Karpas-422 (cell line): ENCODE measurements at places on chromosomes 1 and 21. TPM values are rescaled to one million over a fixed set of nuclear protein-coding genes. Genes with fewer than 3 reads are reported as not detected.

DTL gene
- total RNA-seq, result 10.4 and 13.5 TPM in 2 replicates

DNA sequence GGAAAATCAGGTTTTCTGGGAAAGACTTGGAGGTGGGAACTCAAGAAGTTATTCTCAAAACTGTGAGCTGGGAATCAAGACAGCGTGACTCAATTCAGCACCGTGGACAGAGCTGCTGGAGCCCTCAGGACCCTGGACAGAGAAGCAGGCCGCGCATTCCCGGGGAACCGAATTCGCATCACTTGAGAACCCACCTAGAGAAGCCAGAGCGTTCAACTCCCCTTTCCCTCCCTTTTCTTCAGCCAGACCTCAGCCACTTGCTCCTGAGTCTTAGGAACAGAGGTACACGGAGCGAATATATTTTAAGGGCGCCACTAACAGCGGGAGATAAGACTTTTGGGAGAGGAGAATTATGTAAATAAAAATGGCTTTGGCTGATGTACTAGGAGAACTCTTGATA is 2.0 kb upstream of the LIN28A start:
- DNase-seq, result peak; percentile 74
- no peaks in the 10 kb centered on the region for H3K36me3 ChIP-seq
- H3K27me3 ChIP-seq, result no peaks in the 10 kb centered on the region
- no peak overlapping the region for H3K4me3 ChIP-seq
- H3K27ac ChIP-seq, result no peak overlapping the region
- H3K4me1 ChIP-seq, result no peaks in the 10 kb centered on the region

- no peak overlapping the region for H3K4me3 ChIP-seq
- H3K27me3 ChIP-seq, result no peaks in the 10 kb centered on the region
- no peaks in the 10 kb centered on the region for H3K36me3 ChIP-seq
- H3K27ac ChIP-seq, result no peak overlapping the region
- peaks cover 7% of the 10 kb centered on the region for H3K4me1 ChIP-seq
- DNase-seq, result no peak
Observed at GRCh38 chr1:162389021-162389818, 7.7 kb downstream of the C1orf226 start.

DNA sequence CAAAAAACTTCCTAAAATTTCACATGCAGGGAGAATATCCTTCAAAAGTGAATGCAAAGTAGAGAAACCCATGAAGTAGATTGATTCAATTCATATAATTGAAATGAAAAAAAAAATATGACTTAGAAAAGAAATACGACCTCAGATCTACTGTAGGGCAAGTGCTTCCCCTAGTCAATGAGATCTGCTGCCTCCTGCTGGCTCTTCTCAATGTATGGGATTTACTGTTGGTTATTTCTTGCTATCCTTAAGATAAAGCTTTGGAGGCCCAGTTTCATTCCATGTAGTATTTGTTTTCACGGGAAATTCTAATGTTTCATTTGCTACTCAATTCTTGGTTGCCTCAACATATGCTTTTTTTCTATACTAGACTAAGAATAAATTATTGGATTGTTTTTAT is 46.2 kb downstream of the ZNF648 start:
- no peaks in the 10 kb centered on the region for H3K4me1 ChIP-seq
- no peaks in the 10 kb centered on the region for H3K27me3 ChIP-seq
- H3K27ac ChIP-seq, result no peak overlapping the region
- no peak overlapping the region for H3K4me3 ChIP-seq
- no peak for DNase-seq

DNA sequence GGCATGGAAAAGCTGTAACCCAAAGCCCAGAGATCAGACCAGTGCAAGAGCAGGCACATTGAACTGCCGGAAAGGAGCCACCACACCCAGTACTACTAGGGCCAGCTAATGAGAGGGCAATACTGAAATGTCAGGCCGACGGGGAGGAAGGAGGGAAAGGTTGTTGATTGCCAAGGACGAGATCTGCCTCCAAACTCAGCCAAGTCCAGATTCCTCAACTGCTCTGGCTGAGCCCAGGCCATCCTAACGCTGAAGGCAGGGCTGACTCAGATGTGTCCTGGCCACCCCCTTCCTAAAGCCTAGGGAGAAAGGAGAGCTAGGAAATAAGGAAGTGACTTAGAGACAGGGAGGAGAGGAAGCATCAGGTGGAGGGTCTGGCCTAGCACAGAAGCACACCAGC is 42.1 kb upstream of the IPO9 start:
- H3K4me1 ChIP-seq, result no peaks in the 10 kb centered on the region
- H3K27me3 ChIP-seq, result no peaks in the 10 kb centered on the region
- DNase-seq, result no peak
- H3K27ac ChIP-seq, result no peak overlapping the region
- H3K4me3 ChIP-seq, result no peak overlapping the region

DDAH1 gene
- 0.15 TPM in 1 of 2 replicates, not detected in the other for total RNA-seq

DIO1 gene
- total RNA-seq, result not detected in 2 replicates

- no peak overlapping the region for H3K27ac ChIP-seq
- no peak overlapping the region for H3K4me3 ChIP-seq
- no peaks in the 10 kb centered on the region for H3K27me3 ChIP-seq
Observed at GRCh38 chr1:51697166-51697565, 80.3 kb downstream of the OSBPL9 start.

DNA sequence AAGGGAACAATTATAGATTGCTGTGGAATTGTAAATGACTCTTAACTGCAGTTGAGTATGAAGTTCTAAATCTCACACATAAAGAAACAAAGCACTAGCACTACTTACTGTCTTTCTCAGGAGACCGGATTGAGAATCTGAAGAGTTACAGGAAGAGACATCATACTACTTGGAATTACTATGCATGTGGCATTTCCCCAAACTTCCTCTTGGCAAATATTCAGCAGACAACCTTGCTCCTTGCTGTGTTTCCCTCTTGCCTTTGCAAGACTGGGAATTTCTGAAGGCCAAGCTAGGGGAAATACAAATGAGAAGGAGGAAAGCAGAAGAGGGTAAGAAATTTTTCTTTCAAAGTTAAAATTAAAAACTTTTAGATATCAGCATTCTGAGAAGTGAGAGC is 173.6 kb upstream of the KCTD3 start:
- DNase-seq, result no peak
- H3K27me3 ChIP-seq, result no peaks in the 10 kb centered on the region
- H3K36me3 ChIP-seq, result no peaks in the 10 kb centered on the region
- no peaks in the 10 kb centered on the region for H3K4me1 ChIP-seq

- no peaks in the 10 kb centered on the region for H3K36me3 ChIP-seq
- DNase-seq, result no peak
- no peaks in the 10 kb centered on the region for H3K4me1 ChIP-seq
Observed at GRCh38 chr1:228833911-228834688, 98.8 kb downstream of the RHOU start.

DNA sequence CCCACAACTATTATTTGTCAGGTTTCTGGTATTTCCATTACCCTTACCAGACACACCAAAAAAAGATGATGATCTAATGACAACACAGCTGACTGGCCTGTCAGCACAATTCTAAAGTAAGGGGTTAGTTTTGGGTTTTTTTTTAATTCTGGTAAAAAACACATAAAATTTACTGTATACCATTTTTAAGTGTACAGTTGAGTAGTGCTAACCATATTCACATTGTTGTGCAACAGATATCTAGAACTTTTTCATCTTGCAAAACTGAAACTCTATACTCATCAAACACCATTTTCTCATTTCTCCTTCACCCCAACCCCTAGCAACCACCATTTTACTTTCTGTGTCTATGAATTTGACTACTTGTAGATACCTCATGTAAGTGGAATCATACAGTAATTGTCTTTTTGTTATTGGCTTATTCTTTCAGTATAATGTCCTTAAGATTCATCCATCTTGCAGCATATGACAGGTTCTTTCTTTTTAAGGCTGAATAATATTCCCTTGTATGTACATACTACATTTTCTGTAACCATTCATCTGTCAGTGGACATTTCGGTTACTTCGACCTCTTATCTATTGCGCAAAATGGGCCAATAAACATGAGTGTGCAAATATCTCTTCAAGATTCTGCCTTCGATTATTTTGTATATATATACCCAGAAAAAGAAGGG is 29.8 kb downstream of the ARNT start:
- H3K27ac ChIP-seq, result no peak overlapping the region

GRCh38 chr1:7785108-7785507 is 1.0 kb downstream of the PER3 start:
- no peaks in the 10 kb centered on the region for H3K27me3 ChIP-seq
- DNase-seq, result peak; percentile 40
- no peak overlapping the region for H3K4me3 ChIP-seq
- H3K27ac ChIP-seq, result no peak overlapping the region
- H3K4me1 ChIP-seq, result peaks cover 8% of the 10 kb centered on the region
- 0 out of 2 replicates have a peak, but pooled peaks cover 4% of the 10 kb centered on the region for H3K36me3 ChIP-seq

DNA sequence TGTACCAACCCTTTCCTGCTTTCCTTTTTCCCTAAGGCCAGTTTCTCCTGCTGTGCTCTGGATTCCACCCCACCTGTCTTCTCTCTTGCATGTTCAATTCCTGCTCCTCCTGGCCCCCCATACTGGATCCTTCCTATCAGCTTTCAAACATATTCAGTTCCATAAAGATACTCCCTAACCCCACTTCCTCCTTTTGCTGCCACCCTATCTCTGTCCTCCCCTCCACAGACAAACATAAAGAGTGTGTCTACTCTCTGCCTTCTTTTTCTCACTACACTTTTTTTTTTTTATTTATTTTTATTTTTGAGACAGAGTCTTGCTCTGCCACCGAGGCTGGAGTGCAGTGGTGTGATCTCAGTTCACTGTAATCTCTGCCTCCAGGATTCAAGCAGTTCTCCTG is 16.9 kb upstream of the RPF1 start:
- no peak overlapping the region for H3K27ac ChIP-seq
- no peaks in the 10 kb centered on the region for H3K4me1 ChIP-seq
- H3K4me3 ChIP-seq, result no peak overlapping the region
- no peaks in the 10 kb centered on the region for H3K27me3 ChIP-seq

- peak; percentile 69 for DNase-seq
- H3K27me3 ChIP-seq, result no peaks in the 10 kb centered on the region
- peak overlapping the region; percentile 51 for H3K4me3 ChIP-seq
Observed at GRCh38 chr1:41764656-41765055, 154.1 kb downstream of the HIVEP3 start.

DNA sequence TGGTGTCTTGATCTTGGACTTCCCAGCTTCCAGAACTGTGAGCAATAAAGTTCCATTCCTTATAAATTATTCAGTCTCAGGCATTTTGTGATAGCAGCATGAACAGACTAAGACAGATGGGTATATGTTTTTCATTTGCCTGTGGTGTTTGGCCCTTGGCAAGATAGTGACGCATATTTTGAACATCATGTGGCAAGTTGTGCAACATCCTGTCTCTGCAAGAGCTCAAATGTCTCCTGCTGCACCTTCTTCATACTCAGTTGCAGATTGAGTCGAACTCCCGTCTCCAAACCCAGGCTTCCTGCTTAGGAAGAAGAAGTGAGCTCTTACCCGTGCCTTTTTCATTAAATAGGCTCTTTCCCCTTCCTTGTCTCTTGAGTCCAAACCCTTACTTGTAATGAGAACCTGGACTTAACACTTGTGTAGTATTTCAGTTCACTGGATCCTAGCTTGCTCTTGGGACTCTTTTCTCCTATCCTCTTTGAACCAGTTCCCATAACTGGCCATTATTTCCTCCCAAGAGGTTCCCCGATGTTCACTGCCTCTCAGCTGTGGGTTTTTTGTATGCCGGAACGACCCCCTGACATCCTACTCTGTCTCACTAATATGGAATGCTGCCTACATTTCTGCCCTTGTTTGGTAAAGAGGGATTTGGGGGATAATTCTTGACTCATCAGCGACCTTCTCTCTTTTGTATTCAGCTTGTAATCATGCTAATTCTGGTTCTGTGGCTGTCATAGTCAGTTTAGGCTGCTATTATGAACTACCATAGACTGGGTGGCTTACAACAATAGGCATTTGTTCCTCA is 125.0 kb upstream of the KCNK2 start:
- H3K27ac ChIP-seq, result no peak overlapping the region
- DNase-seq, result no peak
- no peak overlapping the region for H3K4me3 ChIP-seq
- no peaks in the 10 kb centered on the region for H3K4me1 ChIP-seq
- H3K27me3 ChIP-seq, result no peaks in the 10 kb centered on the region
- H3K36me3 ChIP-seq, result no peaks in the 10 kb centered on the region

ADORA1 gene
- total RNA-seq, result not detected in 2 replicates

ZSWIM5 gene
- total RNA-seq, result 0.04 TPM in 2 replicates
